T-helper 17 cell (primary cell): ENCODE measurements at places on chromosomes 1 and 21. TPM values are rescaled to one million over a fixed set of nuclear protein-coding genes. Genes with fewer than 3 reads are reported as not detected.

Gene CELA3B
- not detected for total RNA-seq

Gene TEKT2
- total RNA-seq = 0.29 TPM

Gene NHLH1
- 0.21 TPM for total RNA-seq

Gene KLF17
- total RNA-seq = not detected

Gene GJA8
- not detected for total RNA-seq

Gene MX2
- total RNA-seq = 97.2 TPM

Gene TFF1
- not detected for total RNA-seq

Gene SDC3
- 0.32 TPM for total RNA-seq

Gene TSACC
- total RNA-seq = not detected

Gene ATP6V1G3
- total RNA-seq = not detected
